ENCODE measurements at places on chromosomes 7 and 10.
A peak's percentile ranks its signal among the peaks of the same experiment; 100 is the strongest.

GRCh38 chr10:104989880-104990279 lies 348.8 kb downstream of the SORCS3 start:
- DNase-seq, result no peak

DNA sequence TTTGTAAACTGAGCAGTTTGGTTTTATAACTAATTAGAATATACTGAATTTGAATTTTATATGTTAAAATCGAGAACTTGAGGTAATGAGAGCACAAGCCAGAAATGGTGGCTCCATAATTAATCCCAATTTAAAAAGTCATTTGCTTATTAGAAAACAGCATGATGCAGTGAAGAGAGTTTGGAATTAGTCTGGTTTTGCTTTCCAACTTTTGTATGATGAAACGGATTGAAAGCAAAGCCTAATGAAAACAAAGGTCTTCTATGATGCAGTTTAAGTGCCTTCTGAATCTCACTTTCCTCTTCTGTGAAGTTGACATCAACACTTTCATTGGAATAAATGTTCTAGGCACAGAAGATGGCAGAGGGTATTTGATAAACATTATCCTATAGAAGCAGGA lies 89.4 kb downstream of the SORCS1 start:
- DNase-seq, result no peak

- DNase-seq, result no peak
Measured at GRCh38 chr10:112784022-112784461, 166.0 kb upstream of the TCF7L2 start.

- peak; percentile 96 for DNase-seq
Measured at GRCh38 chr7:151592868-151593486, 73.3 kb upstream of the RHEB start.

GRCh38 chr7:630539-630938 lies 96.0 kb upstream of the DNAAF5 start:
- no peak for DNase-seq

DNA sequence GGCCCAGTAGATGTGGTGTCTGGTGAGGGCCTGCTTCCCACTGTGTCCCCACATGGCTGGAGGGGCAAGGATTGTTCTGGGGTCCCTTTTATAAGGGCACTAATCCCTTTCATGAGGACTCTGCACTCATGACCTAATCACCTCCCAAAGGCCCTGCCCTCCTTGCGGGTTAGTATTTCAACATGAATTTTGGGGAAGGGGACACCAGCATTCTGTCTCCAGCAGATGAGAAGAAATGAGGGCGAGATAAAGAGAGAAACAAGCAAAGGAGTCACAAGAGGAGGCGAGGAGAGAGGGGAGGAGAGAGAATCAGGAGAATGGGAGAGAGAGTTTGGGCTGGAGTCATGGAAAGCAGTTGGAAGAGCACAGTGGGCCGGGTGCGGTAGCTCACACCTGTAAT lies 83.7 kb downstream of the C10orf105 start:
- DNase-seq, result no peak

- DNase-seq, result no peak
Measured at GRCh38 chr10:119665901-119666708, 14.9 kb downstream of the BAG3 start.

- DNase-seq, result no peak
Measured at GRCh38 chr7:82701949-82702348, 258.4 kb upstream of the CACNA2D1 start.

DNA sequence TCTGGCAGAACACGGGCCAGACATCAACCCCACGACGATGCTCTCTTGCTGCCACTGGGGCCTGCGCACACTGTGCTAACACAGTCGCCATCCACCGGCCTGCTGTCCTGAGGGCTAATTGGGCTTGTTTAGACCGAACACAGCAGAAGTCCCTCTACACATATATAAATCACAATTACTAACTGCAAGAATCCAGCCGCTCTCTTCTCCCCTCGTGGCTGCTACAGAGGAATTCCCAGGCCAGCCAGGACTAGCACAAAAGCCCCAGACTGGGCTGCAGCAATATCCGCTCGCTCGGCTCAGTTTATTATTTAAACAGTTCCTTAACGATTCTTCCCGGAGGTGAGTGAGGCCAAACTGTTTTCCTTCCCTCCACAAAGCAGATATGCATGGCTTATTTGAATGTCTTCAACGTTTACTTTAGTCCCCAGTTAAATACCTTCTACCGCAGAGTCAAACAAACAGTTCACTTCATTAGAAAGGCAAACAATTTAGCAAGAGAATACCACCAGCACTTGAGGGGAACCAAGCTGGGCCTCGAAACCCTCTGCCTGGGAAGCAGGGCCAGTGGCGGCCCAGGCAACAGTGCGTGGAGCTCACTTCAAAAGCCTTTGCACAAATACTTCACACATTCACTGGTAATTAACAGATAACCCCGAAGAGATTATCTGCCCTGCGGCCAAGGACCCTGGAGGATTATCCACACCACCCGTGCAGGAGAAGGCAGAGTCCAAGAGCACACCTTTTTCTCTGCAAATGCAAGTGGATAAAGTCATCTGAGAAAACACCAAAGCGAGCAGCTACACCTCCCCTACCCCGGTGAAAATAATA lies 145.3 kb downstream of the GLI3 start:
- no peak for DNase-seq

DNA sequence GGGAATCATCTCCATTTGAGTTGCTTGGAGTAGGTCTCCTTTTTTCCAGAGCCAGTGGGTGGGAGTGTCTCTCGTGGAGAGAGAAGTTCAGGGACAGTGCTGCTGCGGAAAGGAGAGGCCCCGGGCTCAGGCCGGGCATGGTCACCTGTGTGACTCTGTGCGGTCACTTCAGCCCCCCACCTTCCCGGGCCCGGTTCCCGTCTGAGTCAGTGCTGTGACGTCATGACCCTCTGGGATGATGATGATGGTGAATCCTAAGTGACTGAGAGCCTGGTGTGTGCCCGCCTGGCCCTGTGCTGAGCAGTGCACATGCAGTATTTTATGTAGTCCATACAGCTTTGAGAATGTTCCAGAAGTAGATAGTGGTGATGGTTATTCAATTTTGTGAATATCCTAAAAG lies 32.6 kb upstream of the AP5Z1 start:
- no peak for DNase-seq

DNA sequence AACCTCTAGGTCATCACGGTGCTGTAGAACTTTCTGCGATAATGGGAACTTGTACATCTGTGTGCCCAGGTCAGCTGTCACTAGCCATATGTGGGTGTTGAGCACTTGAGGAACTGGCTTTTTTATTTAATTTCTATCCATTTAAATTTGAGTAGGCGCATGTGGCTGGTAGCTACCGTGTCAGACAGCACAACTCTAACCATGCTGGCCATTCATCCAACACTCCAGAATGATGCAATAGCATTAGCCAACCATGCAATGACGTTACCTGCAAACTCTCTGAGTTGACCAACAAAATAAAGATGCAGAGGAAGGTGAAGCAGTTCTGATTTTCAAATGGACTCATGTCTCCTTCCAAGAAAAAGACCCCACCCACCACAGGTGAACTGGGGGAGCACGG lies 24.4 kb upstream of the CHST15 start:
- no peak for DNase-seq

DNA sequence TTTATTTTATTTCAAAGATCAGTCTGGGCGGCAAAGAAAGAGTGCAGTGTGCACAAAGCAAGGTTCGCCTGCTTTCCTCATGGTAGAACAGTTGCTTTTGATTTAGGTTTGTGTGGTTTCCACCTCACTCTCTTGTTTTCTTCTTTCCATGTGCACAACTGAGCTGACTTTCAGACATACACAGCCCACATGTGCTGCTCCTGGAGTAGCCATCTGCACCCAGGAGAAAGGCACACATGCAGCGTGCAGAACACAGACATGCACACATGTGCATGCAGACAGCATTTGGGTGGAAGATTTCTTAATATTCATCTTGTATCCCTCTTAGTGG lies 302.1 kb downstream of the FZD1 start:
- no peak for DNase-seq

DNA sequence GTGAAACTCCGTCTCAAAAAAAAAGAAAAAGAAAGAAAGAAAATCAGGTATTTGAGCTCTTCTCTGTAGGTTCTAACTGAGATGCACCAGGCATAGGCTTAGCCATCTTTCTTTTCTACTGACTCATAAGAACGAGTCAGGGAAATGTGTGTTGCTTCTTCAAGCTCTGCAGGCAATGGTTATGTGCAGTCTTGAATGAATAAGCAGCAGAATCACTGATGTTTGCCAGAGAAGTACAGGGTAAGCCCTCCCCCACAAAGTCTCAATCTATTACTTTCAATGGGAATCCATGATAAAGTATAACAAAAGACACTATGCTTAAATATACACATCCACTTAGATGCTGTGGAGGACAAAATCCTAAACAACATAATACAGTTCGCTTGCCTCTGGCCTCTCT lies 239.2 kb downstream of the PARD3 start:
- DNase-seq, result peak; percentile 40

DNA sequence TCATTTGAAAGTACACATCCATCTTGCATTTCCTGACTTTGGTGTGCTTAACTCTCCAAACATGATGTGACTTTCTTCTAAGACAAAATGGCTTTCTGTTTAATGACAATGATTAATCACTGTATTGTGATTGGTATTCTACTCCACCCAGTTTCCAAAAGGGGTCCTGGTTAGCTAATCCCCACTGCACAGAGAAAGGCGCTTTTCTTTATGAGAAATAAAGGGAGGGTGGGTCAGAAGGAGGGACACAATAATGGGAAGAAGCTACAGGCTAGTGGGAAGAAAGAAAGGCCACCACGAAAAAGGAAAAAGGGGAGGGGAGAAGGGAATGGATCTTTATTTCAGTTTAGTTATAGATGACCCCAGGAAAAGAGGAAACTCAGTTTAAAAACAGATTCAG lies 69.2 kb downstream of the PRTFDC1 start:
- no peak for DNase-seq

DNA sequence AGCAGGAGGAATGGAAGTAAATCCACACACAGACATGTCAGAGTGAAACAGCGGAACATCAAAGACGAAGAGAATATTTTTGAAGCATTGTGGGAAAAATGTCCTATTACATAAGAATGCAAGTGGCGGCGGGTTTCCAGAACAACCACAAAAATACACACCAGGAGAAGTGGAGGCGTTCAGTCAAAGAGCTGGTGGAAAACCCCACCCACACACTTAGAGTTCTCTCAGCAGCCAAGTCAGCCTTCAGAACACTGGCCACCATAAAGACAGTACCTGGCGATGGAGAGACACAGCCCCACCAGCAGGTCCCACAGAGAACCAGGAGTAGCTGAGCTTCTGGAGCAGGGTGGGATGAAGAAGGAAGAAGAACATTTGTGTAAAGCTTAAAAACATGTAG lies 23.7 kb downstream of the NKX6-2 start:
- no peak for DNase-seq

GRCh38 chr10:23013581-23014335 lies 81.6 kb upstream of the MSRB2 start:
- no peak for DNase-seq

- no peak for DNase-seq
Measured at GRCh38 chr10:92967641-92968040, 93.0 kb upstream of the CYP26C1 start.

DNA sequence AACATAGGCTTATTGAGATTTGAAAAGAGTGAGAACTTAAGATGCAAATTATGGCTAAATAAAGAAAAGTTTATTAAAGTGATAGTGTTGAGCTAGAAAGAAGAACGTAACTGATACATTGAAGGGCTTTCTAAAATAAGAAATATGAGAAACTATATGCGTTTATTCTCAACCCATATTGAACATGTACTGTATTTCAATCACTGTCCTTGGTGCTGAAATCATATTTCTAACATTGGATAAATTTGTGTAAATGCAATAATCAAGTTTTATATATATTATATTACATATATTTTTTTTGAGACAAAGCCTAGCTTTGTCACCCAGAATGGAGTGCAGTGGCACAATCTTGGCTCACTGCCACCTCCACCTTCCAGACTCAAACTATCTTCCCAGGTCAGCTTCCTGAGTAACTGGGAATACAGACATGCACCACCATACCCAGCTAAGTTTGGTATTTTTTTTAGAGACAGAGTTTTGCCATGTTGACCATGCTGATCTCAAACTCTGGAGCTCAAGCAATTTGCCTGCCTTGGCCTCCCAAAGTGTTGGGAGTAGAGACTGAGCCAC lies 1065.8 kb downstream of the REEP3 start:
- no peak for DNase-seq

DNA sequence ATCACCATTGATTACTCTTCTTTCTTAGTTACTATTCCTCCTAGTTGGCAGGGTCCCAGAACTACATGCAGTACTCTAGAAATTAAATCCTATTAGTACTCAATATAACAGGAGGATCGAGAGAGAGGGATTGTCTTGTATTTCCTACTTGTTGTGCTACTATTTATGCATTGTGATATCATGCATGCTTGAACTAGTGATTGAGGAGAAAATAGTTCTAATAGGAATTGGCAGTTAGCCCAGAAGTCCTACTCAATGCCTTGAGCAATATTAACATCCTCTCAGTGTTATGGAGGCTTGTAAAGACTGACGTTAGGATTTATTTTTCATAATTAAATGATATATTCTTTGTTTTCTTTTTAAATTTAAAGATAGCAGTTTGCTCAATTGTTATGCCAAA lies 67.4 kb downstream of the FOXP2 start:
- DNase-seq, result peak; percentile 17

GRCh38 chr7:148871551-148871950 lies 12.5 kb downstream of the EZH2 start:
- DNase-seq, result no peak

DNA sequence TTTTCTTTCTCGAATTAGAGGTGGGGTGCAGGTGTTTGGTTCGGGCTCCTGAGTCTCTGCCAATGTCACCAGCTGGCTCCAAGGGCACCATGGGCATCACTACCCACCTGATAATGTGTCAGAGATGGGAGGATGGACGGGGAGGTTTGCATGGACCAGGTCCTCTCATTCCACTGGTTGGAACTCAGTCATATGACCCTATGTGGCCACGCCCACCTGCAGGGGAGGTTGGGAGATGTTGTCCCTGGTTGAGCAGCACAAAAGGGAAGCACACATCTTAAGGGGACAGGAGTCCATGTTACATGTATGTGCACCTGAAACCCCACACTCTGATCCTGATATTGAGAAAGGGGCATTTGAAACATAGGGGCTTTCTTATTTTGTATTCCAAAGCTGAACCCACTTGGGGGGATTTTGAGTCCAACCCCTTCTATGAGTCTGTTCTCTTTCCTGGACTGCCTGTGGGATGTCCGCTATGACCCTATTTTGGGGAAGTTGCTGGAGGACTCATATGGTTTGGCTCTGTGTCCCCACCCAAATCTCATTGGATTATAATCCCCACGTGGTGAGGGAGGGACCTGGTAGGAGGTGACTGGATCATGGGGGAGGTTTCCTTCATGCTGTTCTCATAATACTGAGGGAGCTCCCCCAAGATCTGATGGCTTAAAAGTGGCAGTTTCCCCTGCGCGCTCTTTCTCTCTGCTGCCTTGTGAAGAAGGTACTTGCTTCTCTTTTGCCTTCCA lies 66.9 kb upstream of the BAIAP2L1 start:
- DNase-seq, result no peak

- DNase-seq, result no peak
Measured at GRCh38 chr10:22900841-22901601, 26.8 kb upstream of the ARMC3 start.

- DNase-seq, result no peak
Measured at GRCh38 chr7:71278257-71278656, 146.3 kb downstream of the GALNT17 start.

- no peak for DNase-seq
Measured at GRCh38 chr7:69883399-69883891, 285.2 kb downstream of the AUTS2 start.

- no peak for DNase-seq
Measured at GRCh38 chr7:36506820-36507219, 117.2 kb downstream of the ANLN start.

- peak; percentile 44 for DNase-seq
Measured at GRCh38 chr7:133912916-133913697, 214.0 kb upstream of the LRGUK start.

Measured in fibroblast of skin of scalp (primary cell).